ENCODE measurements at places on chromosomes 2 and 18.
A peak's percentile ranks its signal among the peaks of the same experiment; 100 is the strongest.

DNA sequence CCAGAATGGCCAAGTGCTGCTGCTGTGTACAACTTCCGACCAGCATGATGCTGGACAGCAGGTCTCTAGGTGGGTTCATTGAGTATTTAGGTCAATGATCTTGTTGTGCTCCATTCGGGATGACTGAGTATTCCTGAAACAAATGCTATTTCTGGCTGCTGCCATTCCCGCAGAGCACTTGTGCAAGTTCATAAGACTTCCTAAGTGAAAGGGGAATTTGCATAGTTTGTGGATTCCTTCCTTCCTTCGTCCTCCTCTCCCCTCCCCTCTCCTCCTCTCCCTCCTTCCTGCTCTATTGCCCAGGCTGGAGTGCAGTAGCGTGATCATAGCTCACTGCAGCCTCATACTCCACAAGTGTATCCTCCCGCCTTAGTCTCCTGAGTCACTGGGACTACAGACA is 40.4 kb downstream of the LDLRAD4 start:
- DNase-seq, result peak; percentile 28

DNA sequence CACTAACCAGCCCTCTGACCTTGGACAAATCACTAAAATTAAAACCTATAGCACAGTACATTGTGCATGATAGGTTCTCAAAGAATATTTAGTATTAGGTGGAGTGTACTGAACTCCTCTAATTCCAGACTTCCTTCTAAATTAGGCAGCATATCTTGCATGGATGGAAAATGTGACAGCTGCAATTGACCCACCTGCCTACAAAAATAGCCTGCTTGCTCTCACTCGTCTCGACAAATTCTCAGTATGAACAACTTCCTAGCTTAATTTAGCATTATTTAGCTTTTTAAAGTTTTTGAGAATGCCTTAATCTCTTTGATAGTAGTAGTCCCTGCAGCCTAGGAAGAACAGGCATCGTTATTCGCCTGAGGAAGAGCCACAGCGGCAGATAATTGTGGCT is 482.0 kb downstream of the PIK3C3 start:
- DNase-seq, result no peak

GRCh38 chr2:127704641-127705390 is 3.5 kb downstream of the SFT2D3 start:
- DNase-seq, result no peak

DNA sequence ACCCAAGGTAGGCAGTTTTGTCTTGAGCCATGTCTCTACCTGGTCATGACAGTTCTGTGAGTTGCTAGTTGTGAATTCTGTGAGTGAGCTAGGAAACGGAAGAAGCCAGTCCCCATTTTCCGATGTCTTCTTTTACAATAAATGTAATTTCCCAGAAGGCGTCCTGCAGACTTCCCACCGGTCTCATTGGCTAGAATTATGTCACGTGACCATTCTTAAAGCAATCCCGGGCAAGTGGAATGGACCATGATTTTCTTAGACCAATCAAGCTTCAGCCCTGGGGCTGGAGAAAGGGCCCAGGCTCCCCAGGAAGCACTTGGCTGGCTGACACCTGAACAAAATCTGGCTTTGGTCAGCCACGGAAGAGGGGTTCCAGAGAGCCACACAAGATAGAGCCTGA is 10.6 kb downstream of the TMEM178A start:
- no peak for DNase-seq

DNA sequence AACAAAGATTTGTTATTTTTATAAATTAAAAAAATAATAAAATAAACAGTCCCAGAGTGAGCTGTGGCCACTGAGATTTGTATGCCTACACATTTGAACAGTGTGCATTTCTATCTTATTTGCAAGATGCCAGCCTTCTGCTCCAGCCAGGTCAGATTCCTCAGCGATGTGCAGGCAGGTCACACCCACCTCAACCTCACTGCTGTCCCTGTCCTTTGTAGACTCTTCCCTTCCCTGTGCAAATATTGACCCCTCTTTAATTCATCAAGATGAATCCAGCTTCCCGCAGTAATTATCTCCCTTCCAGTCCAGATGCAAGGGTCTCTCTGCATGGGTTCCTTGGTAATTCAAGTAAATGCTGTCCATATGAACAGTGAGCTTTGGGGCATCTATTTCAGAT is 256.2 kb downstream of the PIEZO2 start:
- DNase-seq, result no peak

- DNase-seq, result no peak
Observed at GRCh38 chr2:186594001-186594722, 4.3 kb downstream of the ITGAV start.

GRCh38 chr2:106563195-106563594 is 76.0 kb downstream of the CD8B2 start:
- DNase-seq, result peak; percentile 33

GRCh38 chr2:41865263-41865662 is 182.6 kb upstream of the PKDCC start:
- DNase-seq, result no peak

DNA sequence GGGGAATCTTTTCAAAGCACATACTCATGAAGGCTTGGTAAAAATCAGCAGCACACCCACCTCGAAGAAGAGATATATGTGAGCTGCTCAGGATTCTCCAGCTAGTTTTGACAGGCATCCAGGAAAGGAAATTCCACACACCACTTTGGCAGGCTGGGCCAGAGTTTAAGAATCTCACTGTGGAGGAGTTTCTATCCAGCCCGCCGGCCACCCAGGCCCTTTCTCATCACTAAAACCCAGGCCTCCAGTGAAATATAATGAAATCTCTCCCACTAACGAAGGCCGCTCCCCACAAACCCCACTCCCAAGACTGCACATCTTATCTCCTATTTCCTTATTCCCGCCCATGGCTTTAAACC is 202.0 kb downstream of the GLI2 start:
- DNase-seq, result peak; percentile 52

- no peak for DNase-seq
Observed at GRCh38 chr2:21263622-21264021, 139.9 kb downstream of the TDRD15 start.

DNA sequence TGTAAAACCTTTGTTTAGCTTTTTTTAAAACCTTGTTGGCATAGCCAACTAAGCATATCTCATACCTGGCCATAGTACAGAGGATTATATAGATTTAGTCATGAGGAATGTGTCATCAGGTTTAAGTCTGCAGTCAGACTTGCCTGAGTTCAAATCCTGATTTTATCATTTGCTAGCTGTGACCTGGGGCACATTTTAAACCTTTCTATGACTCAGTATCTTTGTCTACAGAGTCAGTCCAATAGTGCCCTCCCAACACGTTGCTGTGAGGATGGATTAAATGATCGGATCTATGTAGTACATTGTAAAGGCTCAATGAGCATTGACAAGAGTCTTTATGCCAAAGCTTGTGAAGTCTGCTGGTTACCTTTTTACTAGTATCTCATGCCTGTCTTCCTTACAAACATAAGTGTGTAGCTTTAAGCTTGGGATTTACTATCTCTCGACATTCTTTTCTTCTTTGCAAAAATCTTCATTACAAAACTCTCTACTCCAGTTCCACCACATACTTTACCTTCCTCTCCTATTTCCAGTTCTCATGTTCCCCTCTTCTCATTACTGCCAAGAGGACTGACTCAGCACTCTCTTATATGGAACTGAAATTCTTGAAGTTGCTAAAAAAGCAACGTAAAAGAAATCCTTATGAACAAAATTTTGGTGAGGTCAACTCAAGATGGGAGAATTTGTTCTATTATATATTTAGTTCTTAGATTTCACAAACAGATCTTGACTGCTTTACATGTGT is 68.1 kb upstream of the RBMS1 start:
- DNase-seq, result no peak

GRCh38 chr2:81876624-81877023 is 1572.1 kb upstream of the LRRTM1 start:
- DNase-seq, result no peak

DNA sequence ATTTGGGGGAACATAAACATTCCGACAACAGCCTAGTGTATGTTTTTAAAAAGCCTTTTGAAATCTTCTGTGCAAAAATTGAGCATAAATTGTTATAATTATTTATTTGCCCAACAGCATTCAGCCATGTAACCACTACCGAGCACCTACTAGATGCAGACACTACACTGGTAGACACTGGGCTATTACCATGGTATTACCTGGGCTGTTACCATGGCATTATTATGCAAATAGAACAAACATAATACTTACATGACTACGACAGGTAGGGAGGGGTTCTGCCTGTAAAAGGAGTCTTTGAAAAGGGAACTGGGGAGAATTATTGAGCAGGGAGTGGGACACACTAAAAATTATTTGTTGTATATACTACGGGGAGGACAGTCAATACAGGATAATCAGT is 116.4 kb downstream of the MREG start:
- DNase-seq, result no peak

DNA sequence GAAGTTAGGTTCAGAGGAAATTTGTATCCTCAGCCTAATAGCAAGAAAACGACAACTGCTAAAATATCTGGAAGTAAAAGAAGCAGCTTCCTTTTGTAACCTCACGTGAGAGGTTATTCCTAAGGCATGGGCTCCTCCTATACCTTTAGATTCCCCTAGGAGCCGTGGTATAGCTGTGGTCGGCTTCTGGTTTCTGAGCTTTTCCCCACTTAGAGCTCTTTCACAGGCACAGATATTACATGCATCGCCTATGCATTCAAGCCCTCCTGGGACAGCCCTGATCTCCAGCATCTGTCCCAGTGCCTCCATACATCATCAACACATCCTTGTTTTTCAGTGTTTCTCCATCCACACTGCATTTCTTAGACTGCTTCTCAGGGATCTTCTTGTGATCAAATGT is 289.0 kb downstream of the ALPK2 start:
- no peak for DNase-seq

All from kidney glomerular epithelial cell (primary cell).